Naive B cell (primary cell): ENCODE measurements at places on chromosomes 7 and 10. TPM values are rescaled to one million over a fixed set of nuclear protein-coding genes. Genes with fewer than 3 reads are reported as not detected.
A peak's percentile ranks its signal among the peaks of the same experiment; 100 is the strongest.

Gene MYL7
- polyA plus RNA-seq: not detected

Gene CLDN4
- 0.13 TPM for polyA plus RNA-seq

Gene SPDYE5
- 0.14 TPM for polyA plus RNA-seq

GRCh38 chr10:77702166-77702565, 64.6 kb upstream of the KCNMA1 start:
- no peaks in the 10 kb centered on the region for H3K36me3 ChIP-seq
- no peak overlapping the region for H3K27ac ChIP-seq
- H3K27me3 ChIP-seq: peaks cover 18% of the 10 kb centered on the region
- H3K4me3 ChIP-seq: no peak overlapping the region

DNA sequence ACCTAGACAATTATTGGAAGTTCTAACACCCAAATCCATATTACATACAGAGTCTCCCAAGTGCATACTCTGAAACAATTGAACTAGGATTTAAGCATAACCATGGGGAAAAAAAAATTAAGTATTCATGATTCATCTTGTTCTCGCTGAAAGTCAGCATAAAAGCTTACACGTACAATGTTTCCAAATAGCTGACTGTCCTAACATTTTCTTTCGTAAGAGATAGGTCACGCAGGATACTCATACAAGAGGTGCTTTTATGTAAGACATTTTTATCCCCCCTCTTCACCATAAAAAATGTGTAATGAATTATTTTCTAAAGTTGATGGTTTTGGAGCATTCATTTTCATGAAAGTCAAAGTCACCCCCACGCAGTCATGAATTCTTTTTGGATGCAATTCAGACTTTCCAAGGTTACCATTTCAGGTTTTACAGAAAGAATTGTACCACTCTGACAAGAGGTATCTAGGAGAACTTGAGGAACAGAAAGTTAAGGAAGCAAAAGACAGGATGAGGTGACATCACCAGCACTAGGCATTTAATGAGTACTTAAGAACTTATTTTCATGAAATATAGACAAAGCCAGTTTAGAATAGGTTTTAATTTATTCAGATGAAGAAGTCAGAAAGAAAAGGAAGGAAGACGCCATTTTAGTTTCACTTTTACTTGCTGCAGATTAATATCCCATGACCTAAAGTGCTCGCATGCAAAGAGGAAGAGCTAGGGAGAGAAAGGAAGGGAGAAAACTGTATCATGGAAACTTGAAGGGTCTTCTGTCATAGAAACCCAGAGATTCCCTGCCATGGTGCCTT, 55.8 kb downstream of the TMEM26 start:
- peak overlapping the region; percentile 81 for H3K4me3 ChIP-seq
- H3K4me1 ChIP-seq: peaks cover 8% of the 10 kb centered on the region
- DNase-seq: peak; percentile 21

DNA sequence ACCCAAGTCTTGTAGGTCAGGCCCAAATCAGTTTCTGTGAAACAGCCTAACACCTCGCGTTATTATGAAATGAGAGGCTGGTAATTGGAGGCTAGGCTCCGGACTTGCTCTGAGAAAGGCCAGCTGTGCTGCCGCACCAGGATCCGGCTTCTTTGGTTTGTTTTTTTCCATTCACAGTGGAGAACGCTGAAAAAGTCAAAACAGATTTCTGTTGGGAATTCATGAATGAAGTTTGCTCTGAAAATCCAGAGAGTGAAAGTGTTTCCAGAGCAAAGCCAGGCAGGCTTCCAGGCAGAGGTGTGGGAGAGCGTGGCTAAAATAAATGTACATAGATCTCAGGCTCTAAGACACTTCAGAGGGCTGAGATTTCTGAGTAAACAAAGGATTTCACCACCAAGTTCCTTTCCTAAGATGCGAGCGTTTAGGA, 240.1 kb downstream of the TRIL start:
- no peaks in the 10 kb centered on the region for H3K36me3 ChIP-seq
- no peaks in the 10 kb centered on the region for H3K4me1 ChIP-seq
- peaks cover 7% of the 10 kb centered on the region for H3K27me3 ChIP-seq
- no peak overlapping the region for H3K4me3 ChIP-seq

DNA sequence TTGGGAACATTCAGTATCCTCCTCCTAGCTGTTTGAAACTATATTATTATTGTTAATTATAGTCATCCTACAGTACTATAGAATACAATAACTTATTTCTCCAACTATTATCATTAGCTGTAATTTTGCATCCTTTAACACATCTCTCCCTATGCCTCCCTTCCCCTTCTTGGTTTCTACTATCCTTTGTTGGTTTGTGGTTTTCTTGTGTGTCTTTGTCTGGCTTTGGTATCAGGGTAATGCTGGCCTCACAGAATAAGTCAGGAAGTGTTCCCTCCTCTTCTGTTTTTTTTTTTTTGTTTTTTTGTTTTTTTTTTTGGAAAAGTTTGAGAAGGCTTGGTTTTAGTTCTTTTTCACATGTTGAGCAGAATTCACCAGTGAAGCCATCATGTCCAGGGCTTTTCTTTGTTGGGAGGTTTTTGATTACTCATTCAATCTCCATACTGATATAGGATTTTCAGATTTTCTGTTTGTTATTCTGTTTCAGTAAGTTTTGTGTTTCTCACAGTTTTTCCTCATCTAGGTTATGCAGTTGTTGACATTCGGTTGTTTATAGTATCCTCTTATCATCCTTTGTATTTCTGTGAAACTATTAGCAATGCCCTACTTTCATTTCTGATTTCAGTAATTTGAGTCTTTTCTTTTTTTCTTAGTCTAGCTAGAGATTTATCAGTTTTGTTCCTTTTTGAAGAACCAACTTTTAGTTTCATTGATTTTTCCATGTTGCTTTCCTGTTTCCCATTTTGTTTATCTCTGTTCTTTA, 21.6 kb downstream of the C1GALT1 start:
- peak overlapping the region; percentile 49 for H3K4me3 ChIP-seq
- peak overlapping the region; percentile 58 for H3K27ac ChIP-seq

GRCh38 chr7:106289848-106290247, 5.1 kb upstream of the NAMPT start:
- peaks cover 11% of the 10 kb centered on the region for H3K4me1 ChIP-seq
- no peaks in the 10 kb centered on the region for H3K36me3 ChIP-seq
- H3K27ac ChIP-seq: no peak overlapping the region
- DNase-seq: no peak
- H3K4me3 ChIP-seq: no peak overlapping the region

DNA sequence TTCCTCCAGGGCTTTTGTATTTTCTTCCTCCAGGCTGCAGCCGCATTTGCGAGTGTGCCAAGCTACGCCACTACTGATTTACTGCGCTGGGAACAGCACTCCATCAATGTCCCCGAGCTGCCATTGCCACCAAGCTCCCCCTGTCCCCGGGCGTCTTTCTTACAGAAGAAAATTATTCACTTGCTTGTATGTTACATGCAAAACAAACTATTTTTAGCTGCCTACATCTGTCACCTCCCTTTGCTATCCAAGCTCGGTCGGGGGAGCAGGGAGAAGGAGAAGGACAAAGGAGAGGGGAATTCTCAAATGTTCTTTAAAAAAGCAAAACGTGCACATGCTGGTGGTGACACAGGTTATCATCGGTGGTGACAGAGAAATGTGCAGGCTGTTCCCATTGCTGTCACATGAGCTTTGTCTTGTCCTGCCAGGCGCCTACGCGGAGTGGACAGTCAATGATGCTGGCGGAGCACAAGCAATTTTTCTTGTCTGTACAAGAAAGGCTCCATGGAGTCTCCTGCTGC, 93.1 kb downstream of the ADARB2 start:
- no peak overlapping the region for H3K27ac ChIP-seq
- H3K36me3 ChIP-seq: no peaks in the 10 kb centered on the region
- no peak for DNase-seq
- peaks cover 50% of the 10 kb centered on the region for H3K27me3 ChIP-seq

- peaks cover 35% of the 10 kb centered on the region for H3K27me3 ChIP-seq
- no peak overlapping the region for H3K4me3 ChIP-seq
- H3K27ac ChIP-seq: no peak overlapping the region
- no peak for DNase-seq
- H3K4me1 ChIP-seq: no peaks in the 10 kb centered on the region
- H3K36me3 ChIP-seq: no peaks in the 10 kb centered on the region
Observed at GRCh38 chr10:70797840-70798239, 12.7 kb upstream of the TBATA start.

DNA sequence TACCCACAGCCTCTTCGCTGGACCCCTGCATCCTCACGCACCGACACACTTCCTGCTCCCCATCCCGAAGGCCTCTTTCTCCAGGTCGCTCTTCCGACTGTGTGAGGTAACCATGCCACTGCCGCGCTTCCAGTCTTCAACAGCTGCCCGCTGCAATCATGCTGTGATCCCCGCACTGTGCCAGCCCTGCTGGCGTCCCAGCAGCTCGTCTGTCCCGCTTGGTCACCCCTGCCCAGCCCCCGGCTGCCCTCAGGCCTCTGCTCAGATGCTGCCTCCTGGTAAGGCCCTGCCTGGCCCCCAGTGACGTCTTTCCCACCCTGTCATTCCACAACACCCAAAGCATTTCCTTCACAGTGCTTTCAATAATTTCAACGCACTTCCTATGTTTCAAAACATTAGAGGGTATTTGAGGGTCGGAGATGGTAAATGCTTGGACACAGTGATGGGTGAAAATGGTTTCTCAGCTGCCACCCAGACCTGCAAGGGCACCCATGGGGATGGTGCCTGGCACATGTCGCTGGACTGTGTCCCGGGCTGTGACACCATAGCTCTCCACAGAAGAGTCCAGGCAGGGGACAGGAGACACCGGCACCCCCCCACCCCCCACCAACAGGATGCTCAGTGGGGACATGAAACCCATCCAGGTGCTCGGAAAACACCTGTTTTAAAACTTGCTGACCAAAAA, 125.2 kb downstream of the MAD1L1 start:
- H3K36me3 ChIP-seq: peaks cover 12% of the 10 kb centered on the region
- peaks cover 70% of the 10 kb centered on the region for H3K4me1 ChIP-seq
- peak overlapping the region; percentile 12 for H3K27ac ChIP-seq
- no peak overlapping the region for H3K4me3 ChIP-seq
- H3K27me3 ChIP-seq: no peaks in the 10 kb centered on the region
- no peak for DNase-seq

DNA sequence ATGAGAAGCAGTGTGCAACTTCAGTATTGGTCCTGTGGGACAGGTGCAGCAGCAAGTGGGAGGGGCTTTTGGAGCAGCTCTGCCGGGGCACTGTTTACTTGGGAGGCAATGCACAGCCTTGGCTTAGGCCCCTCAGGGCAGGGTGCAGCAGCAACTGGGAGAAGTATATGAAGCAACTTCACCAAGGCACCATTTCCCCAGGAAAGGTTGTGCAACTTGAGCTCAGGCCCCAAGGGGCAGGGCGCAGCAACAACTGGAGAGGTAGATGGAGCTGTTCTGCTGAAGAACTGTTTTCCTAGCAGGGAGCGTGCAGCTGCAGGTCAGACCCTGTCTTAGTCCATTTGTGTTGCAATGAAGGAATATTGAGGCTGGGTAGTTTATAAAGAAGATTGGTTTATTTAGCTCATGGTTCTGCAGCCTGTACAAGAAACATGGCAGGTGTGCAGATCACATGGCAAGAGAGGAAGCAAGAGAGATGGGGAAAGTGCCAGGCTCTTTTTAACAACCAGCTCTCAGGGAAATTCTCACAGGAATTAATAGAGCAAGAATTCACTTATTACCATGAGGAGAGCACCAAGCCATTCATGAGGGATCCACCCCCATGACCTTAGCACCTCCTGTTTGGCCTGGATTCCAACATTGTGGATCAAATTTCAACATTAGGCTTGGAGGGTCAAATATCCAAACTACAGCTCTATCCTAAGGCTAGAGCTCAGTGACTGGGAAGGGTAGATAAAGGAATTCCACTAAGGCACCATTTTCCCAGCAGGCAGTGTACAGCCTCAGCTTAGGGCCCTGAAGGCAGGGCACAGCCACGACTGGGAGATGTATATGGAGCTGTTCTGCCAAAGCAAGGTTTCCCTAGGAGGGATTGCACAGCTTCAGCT, 10.9 kb downstream of the GPR141 start:
- peaks cover 9% of the 10 kb centered on the region for H3K4me1 ChIP-seq
- peaks cover 90% of the 10 kb centered on the region for H3K27me3 ChIP-seq
- H3K27ac ChIP-seq: no peak overlapping the region
- H3K36me3 ChIP-seq: peaks cover 7% of the 10 kb centered on the region
- H3K4me3 ChIP-seq: no peak overlapping the region

GRCh38 chr10:5576154-5576748, 51.5 kb downstream of the CALML3 start:
- no peaks in the 10 kb centered on the region for H3K36me3 ChIP-seq
- no peak overlapping the region for H3K27ac ChIP-seq
- H3K27me3 ChIP-seq: peaks cover 9% of the 10 kb centered on the region
- no peak overlapping the region for H3K4me3 ChIP-seq

DNA sequence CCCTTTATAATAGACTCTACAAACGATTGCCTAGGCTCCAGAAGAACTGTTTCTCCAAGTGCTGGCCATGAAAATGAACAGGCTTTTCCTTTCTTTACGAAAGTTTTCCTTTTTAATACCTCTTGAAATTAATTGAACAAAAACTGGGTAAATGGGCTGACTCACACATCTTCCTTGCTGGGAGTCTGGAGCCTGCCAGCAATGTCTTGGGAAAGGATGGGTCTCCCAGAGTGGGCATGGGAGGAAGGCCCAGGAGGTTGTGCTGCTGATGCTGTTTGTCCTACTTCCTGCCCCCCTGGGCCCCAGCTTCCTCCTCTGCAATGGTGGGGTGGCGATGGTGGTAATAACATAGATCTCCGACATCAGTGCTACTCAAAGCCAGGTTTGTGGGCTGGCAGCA, 174.1 kb downstream of the RPS24 start:
- H3K27me3 ChIP-seq: no peaks in the 10 kb centered on the region
- no peak overlapping the region for H3K27ac ChIP-seq
- peaks cover 2% of the 10 kb centered on the region for H3K4me1 ChIP-seq
- H3K4me3 ChIP-seq: no peak overlapping the region
- no peaks in the 10 kb centered on the region for H3K36me3 ChIP-seq

DNA sequence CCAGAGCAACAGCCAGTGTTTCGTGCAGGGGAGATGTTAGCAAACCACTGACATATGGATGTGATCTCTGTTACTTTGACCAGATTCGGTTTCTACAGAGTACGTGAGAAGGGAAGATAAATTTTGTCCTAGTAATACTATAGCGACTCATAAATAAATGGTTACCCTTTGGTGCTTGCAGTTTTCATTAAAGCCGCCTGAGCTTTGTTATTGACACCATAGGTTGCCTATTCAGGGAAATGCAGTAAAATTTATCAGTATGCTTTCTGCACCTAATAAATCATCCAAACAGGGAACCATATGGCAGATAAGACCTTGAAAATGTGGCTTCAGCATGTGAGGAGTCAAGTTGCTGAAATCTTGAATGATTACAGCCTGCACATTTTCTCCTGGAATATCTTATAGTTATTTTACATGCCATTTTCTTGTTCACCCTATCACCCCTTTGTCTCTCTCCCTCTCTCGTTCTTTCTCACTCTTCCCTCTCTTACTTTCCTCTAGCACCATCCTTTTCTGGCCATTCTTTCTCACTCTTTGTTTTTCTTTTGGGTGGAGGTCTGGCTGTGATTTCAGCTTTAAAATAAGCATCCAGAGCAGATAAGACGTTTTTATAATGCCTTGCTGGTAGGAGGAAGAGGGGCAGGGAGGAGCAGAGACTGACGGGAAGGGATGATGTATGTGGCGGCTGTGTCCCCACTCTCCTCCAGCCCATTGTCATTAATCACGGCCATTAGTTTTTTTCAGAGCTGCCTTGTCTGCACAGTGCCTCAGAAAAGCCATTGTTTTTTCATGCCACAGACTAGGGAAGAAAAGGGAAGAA, 182.5 kb downstream of the LRMDA start:
- no peaks in the 10 kb centered on the region for H3K36me3 ChIP-seq
- no peaks in the 10 kb centered on the region for H3K4me1 ChIP-seq
- no peak overlapping the region for H3K4me3 ChIP-seq
